ENCODE measurements at places on chromosomes 13 and 19. TPM values are rescaled to one million over a fixed set of nuclear protein-coding genes. Genes with fewer than 3 reads are reported as not detected.

DNA sequence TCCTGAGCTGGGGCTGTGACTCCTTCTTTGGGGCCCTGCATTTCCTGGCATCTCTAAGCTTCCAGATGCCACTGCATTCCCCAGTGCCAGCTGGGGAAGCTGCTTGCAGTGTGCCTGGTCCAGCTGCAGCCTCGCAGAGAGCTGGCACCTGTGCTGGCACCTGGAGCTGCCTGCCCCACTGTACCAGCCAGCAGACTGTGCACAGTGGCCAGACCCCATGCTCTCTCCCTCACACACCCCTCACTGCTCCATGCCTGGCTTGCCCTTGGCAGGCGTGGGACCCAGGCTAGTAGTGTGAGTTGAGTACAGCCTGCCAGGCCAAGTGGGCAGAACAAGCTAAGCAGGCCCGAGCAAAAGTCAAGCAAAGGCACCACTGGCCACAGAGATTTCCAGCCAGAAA lies 327.5 kb downstream of the NDFIP2 start:
- DNase-seq = no peak

DNA sequence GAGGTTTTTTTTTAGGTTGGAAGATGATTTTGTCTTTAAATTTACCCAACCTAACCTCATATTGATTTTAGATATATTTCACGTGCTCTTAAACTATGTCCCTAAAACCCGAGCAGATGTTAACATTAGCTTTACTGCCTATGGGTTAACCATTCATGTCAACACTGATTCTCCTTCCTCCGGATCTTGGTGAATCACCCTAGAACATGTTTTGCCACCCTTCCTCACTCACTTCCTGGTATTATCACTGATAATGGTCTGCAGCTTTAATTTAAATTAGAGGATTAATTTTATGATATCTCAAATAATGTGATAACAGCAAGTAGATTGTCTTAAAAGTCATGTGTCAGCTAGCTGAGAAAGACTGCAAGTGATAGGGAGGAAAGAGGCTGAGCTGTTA lies 31.9 kb downstream of the HTR2A start:
- no peak for DNase-seq

DNA sequence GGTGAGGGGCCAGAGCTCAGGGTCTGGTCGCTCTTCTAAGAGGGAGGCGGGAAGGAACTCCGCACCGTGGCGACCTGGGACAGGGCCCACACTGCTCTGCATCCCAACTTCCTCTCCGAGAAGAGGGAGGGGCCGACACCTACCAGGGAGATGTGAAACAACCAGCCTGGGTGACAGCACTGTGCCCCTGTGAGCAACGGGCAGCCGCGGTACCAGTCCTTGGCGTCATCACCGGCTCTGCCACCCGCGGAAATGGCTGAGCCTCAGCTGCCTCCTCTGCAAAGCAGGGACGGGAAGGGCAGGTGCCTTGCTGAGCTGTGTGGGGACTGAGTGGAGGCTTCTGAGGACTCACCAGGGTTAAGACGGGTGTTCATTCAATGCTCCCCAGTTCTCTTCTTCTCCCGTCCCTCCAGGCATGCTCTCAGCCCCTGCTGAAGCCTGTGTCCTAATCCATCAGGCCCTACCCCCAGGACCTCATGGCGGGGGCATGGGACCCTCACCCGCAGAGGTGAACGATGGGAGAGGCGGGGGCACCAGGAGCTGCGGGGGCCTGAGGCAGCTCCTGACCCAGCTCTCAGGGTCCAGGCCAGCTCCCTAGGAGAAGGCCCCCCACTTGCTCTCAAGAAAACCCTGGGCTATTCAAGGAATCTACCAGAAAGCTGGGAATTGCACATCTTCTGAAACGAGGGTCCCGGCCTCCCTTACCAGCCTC lies 9.3 kb downstream of the ZNF787 start:
- no peak for DNase-seq

- DNase-seq = no peak
These were observed 343.5 kb downstream of the TEX29 start for GRCh38 chr13:111663953-111664421.

GRCh38 chr19:15418579-15419412 lies at the start of gene AKAP8L:
Gene AKAP8L (minus strand): TSS chr19:15418988. CDS start chr19:15418923, 65 bp downstream.
- peak; percentile 95 for DNase-seq

GRCh38 chr13:106296723-106297122 lies 238.7 kb downstream of the EFNB2 start:
- no peak for DNase-seq

- DNase-seq = no peak
These were observed 249.6 kb downstream of the ENOX1 start for GRCh38 chr13:43537124-43537523.

DNA sequence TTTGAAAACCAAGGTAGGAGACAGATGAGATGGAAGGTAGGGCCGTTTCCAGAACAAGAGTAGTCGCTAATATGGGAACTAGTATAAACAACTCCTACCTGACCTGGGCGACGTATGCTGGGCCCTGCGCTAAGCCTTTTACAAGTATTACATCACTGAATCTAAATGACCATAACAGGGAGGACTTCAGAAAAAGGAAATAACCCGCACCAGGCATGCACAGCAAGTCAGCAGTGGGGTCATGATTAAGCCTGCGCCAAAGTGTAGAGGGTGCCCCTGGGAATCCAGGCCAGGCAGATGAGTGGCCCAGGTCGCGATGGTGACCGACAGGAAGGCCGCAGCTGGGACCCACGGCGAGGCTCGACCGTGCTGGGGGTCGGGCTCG lies 613 bp downstream of the ATP13A1 start:
- DNase-seq = no peak

DNA sequence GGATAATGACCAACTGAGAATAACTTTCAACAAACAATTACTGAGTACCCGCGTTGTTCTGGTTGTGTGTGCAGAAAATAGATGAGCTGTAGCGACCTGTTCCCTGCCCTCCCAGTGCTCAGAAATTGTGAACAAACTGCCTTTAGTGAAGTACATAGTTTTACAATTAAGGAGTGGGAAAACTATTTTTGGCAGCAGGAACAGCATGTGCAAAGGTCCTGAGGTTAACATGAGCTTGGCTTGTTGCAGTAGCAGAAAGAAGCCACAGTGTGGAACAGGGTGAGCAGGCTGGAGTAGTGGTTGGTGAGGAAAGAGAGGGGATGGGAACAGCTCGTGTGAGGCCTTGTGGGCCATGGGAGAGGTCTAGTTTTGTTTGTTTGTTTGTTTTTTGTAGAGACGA lies 16.0 kb downstream of the RYR1 start:
- no peak for DNase-seq

GRCh38 chr13:34174671-34175145 lies 356.8 kb downstream of the RFC3 start:
- no peak for DNase-seq

Gene SPACA4
- total RNA-seq = not detected

Gene PNPLA6
- total RNA-seq = 140 TPM

Gene ZNF528
- 42.8 TPM for total RNA-seq

Gene CEACAM4
- not detected for total RNA-seq

Gene ARGLU1
- 149 TPM for total RNA-seq
